ENCODE measurements at places on chromosomes 11 and 22.
A peak's percentile ranks its signal among the peaks of the same experiment; 100 is the strongest.

DNA sequence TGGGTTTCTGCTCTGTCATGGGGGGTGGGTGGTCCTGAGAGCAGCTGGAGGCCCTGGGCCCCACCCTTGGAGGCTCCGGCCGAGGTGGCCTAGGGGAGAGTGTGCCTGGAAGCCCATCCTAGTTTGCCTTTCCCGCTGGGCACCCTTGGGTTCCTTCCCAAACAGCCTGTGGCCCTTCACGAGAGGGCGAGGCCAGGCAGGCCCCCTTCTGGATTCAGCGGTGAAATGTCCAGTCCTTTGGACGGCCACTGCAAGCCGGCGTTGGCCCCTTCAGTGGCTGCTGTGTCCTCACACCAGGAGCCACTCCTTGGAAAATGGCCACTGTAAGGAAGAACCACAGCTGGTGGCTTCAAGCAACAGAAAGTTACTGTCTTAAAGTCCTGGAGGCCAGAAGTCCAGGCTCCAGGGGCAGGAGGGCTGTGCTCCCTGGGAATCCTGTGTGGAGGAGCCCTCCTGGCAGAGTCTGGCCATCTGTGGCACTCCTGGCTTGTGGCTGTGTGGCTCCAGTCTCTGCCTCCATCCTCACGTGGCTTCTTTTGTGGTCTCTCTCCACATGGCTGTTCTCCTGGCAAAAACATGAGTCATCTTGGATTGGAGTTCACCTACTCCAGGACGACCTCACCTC, 854.1 kb downstream of the TBC1D22A start:
- DNase-seq: peak; percentile 73

- DNase-seq: no peak
Observed at GRCh38 chr11:76597533-76598425, 72.8 kb downstream of the LRRC32 start.

GRCh38 chr11:18457450-18457849, 1.8 kb downstream of the LDHAL6A start:
- DNase-seq: no peak

DNA sequence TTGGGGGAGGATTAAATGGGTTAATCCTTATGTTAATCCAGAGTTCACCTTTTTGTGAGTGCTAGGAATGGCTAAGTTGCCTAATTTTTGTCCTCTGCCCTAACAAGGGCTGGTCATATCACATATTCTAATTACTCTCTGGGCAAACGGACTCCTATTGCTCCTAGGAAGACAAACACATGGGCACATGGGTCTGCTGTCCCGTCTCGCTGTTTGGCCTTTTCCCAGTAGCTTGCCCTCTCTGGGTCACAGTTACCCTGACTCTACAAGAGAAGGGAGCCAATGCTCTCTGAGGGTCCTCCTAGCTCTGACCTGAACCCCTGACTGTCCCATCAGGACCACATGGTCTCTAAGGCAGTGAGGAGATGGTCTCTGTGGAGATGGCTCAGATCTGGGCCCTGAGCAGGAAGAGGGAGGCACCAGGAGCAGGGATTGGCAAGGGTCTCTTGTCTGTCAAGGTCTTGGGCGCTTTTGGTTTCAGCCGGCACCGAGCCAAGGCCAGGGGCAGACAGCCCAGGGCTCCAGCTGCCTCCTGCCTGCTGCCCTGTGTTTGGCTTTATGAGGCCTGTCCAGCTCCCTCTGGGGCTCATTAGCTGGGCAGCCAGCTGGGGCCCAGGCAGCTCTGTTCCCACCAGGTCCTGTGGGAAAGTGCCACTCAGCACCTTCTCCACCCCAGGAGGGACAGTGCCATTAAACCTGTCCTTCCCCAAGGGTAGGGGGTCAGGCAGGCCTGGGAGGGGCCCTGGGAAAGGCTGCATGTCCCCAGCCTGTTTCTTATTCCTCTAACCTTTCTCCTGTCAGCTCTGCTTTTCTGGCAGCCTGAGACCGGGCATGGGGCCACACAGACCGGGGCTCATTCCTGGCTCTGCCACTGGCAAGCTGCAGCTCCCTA, 559.9 kb downstream of the MN1 start:
- DNase-seq: peak; percentile 89

DNA sequence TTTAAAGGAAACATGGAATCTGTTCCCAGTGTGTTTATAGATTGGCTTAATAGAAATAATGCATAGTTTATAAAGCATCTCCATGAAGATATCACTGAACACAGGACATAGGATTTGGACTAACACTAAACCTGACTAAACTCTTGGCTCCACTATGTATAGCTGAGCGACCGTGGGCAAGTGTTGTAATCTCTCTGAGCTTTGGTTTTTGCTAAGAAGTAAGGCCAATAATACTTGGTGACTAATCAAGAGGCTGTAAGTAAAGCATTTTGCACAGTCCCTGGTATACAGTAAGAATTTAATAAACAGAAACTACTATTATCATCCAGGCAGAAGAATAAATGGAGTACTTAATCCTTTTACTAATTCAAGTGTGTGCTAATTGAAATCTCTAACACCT, 125.5 kb upstream of the MTMR2 start:
- no peak for DNase-seq

DNA sequence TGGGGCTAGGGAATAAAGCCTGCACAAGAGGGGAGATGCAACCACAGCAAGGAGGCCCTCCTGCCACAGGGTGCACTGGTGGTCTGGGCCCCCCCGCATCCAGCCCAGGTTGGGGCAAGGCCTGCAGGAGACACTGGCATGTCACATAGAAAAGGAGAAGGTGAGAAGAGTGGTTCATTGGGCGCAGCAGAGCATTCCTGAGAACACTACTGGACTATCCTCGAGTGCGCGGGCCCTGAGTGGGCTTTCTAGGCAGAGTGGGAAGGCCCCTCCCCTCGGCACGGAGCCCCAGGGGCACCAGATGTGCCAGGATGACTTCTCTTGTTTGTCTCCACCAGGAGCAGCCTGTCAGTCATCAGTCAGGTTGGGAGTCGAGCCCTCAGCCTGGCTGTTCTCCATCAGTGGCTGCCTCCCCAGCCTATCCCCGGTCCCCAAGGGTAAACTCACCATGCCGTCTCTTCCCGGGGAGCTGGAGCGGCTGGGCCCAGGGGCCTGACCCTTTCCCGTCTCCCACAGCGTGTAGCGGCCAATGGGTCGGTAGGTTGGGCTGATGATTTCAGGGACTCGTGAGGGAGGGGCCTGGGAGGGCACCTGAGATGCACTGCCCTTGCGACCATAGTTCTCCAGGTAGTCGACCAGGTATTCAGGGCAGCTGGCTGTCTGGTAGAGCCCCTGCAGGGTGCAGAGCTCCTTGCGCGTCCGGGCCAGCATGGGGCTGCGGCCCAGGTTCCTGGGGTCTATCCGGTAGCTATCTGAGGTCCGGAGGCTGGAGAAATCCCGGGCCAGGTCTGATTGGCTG, 9.0 kb downstream of the USP2 start:
- DNase-seq: no peak

DNA sequence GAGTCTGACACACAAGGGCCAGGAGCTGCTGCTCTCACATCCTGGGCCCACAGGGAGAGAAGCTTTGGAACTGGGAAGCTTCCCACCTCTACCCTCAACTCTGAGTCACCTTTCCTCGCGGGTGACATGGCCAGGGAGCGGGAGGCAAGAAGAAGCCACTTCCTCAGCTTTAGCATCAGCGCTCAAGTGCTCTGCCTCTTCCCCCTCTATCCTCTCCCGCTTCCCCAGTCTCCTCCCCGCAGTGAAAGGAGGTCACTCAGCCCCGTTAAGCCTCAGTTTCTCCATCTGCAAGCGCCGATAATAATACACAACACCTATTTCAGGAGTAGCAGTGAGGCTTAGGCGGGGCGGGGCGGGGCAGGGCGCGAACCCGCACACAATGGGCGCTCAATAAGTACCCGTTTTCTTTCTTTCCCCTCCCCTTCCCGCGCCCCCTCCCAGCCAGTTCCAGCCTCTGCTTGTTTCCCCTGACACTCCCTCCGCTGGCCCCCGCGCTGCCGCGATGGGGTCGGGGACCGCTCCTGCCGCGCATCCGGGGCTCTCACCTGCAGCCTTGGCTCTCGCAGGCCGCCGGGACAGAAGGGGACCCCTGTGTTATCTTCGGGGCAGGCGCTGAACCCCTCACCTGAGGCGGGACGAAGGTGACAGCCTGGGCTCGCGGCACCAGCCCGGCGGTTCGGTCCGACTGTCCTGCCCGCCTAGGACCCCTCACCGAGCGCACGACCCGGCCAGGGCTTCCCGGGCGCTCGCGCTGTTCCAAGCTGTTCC, 892 bp downstream of the GDPD5 start:
- DNase-seq: no peak

- DNase-seq: no peak
Observed at GRCh38 chr11:102026959-102027358, 20.3 kb upstream of the CFAP300 start.

- no peak for DNase-seq
Observed at GRCh38 chr11:9862981-9863380, 199.1 kb downstream of the SWAP70 start.

GRCh38 chr11:72091292-72091691, 10.6 kb downstream of the LRRC51 start:
- DNase-seq: no peak

GRCh38 chr22:31185056-31185455, 25.1 kb downstream of the RNF185 start:
- no peak for DNase-seq

GRCh38 chr22:48053486-48053885, 1291.0 kb downstream of the TBC1D22A start:
- peak; percentile 49 for DNase-seq

DNA sequence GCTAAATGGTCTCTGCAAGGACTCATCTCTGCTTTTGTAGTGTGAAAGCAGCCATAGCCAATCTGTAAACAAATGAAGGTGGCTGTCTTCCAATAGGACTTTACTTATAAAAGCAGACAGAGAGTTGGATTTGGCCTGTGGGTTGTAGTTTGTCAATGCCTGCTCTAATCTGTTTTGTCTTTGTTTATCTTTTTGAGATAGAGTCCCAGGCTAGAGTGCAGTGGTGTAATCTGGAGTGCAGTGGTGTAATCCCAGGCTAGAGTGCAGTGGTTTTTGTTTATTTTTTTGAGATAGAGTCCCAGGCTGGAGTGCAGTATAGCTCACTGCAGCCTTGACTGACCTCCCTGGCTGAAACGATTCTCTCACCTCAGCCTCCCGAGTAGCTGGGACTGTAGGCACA, 8.6 kb downstream of the PPP6R3 start:
- DNase-seq: no peak

DNA sequence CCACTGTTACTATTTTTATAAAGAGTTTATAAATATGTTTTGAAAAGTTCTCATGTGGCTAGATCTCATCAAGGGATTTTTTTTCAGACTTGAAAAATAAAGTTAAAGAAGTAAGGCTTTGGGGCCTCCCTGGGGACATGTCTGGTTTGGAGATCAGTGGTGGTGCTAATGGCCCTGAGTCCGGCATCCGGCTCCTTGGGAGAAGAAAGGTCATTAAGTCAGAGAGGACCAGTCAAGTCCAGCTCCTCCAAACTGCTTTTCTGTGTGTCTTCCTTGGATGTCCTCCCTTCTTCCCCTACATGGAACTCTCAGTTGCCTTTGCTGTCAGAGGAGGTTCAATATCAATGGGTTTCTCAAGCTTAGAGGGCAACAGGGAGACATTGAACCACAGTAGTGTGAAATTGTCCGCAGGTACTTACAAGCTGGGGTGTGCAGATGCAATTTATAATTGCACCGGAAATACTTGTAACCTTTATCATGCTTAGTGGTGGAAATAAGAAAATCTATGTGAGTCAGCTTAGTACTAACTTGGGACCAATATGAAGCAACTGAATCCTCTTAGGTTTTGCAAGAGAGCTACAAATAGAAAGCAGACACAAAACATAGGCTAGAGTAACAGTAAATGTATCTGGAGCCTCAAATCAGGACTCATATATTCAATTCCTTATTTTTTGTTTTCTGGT, 144.3 kb downstream of the TEAD1 start:
- no peak for DNase-seq

GRCh38 chr11:32444186-32444585, 8.8 kb upstream of the WT1 start:
- DNase-seq: no peak

- DNase-seq: no peak
Observed at GRCh38 chr22:20565079-20565734, 57.8 kb downstream of the MED15 start.

- no peak for DNase-seq
Observed at GRCh38 chr11:102279641-102280170, 37.6 kb upstream of the BIRC3 start.

DNA sequence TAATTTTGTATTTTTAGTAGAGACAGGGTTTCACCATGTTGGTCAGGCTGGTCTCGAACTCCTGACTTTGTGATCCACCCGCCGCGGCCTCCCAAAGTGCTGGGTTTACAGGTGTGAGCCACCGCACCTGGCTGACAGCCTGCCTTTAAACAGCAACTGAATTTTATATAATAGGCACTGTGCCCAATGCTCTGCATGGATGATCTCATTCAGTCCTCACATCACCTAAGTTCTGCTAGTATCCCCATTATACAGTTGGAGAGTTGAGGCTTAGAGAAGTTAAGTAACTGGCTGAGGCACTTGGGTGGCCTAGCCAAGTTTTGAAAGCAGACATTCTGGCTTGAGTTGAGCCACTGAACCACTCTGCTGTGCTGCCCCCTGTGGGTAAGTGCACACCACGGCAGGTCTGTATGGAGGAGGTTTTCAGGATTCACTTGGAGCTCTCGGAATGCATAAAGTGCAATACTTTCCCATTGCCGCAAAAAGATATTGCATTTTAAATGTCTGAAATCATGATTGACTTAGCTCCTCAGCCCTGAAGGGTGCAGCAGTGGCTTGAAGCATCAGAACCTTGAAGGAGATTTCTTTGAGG, 112.4 kb downstream of the LDLRAD3 start:
- DNase-seq: no peak

- no peak for DNase-seq
Observed at GRCh38 chr11:126992065-126992803, 8.3 kb downstream of the KIRREL3 start.

- DNase-seq: no peak
Observed at GRCh38 chr11:121406291-121406690, 45.8 kb upstream of the SORL1 start.

DNA sequence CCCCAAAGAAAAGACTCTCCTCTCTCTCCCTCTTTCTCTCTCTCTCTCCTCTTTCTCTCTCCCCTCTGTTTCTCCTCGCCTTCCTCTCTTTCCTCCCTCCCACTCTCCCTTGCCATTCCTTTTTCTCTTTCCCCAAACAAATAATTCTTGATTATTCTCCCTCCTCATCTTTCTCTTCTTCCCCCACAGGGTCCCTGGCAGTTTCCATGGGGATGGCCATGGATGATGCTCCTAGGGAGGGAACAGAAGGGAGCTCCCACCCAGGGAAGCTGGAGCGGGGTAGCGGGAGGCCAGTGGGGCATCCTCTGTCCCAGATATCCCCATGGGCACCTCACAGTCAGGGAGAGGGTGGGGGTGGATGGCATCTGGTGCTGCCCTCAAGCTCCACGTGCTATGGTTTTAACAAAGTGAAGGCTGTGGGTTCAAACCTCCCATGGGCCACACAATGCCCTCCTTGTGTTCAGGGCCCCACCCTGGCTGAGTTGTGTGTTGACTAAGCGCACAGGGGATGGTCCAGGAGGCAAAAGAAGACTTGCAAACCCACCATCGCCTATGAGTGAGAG, 266.4 kb downstream of the BUD13 start:
- no peak for DNase-seq

GRCh38 chr11:1547467-1548098, 24.5 kb downstream of the DUSP8 start:
- no peak for DNase-seq

Data from osteocyte (in vitro differentiated cells).